Activated CD8-positive, alpha-beta T cell treated with anti-CD3 and anti-CD28 coated beads for 36 hours (primary cell): ENCODE measurements at places on chromosomes 6 and 20. TPM values are rescaled to one million over a fixed set of nuclear protein-coding genes. Genes with fewer than 3 reads are reported as not detected.

FAM209B gene
- total RNA-seq = 1.0 TPM

GRCh38 chr20:12644461-12644860, 364.3 kb upstream of the SPTLC3 start:
- no peak for DNase-seq
- no peaks in the 10 kb centered on the region for H3K27me3 ChIP-seq
- no peak overlapping the region for H3K4me3 ChIP-seq
- H3K4me1 ChIP-seq = no peaks in the 10 kb centered on the region

- peak overlapping the region; percentile 46 for H3K27ac ChIP-seq
- peak; percentile 78 for DNase-seq
- no peaks in the 10 kb centered on the region for H3K36me3 ChIP-seq
These were observed 2.1 kb downstream of the SALL4 start for GRCh38 chr20:51800060-51800871.

DNA sequence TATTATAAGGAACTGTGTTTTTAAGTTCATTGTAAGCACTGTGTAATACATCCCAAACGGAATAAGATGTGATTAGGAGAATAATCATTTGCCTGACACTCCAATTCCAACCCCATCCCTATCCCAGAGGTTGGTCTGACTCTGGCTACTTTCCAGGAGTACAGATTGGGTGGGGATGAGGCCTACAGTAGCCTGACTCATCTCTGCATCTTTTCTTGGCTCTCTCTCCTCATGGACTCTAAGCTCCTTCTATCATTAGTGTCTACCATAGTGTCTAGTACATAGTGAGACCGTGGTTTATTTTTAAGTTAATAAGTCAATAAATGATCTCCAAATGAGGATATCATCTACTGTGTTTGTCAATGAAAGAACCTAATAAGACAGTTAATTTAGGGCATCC, 92.2 kb upstream of the CNKSR3 start:
- DNase-seq = no peak
- no peak overlapping the region for H3K27ac ChIP-seq
- peaks cover 40% of the 10 kb centered on the region for H3K4me1 ChIP-seq
- no peak overlapping the region for H3K4me3 ChIP-seq
- no peaks in the 10 kb centered on the region for H3K27me3 ChIP-seq

- peak; percentile 43 for DNase-seq
- peaks cover 51% of the 10 kb centered on the region for H3K4me1 ChIP-seq
- peak overlapping the region; percentile 100 for H3K4me3 ChIP-seq
- peaks cover 77% of the 10 kb centered on the region for H3K36me3 ChIP-seq
These were observed 1.2 kb upstream of the ZNFX1 start for GRCh38 chr20:49278818-49279676.

DNA sequence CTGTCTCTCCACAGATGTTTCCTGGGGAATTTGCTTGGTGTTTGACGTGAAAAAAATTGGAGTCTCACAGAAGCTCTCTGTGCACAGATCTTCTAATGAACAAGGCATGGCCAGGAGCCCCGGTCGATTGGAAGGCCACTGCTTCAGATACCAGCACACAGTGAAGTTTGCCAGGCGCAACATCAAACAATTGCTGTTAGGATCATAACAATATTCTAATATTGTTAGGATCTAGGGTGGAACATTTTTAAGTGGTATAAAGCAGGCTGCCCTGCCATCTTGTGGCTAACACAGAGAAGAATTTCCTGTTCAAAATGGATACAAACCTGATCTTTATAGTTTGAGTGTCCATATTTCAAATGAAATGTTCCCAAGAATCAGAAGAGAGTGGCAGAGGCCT, 64.1 kb downstream of the C6orf118 start:
- H3K4me1 ChIP-seq = no peaks in the 10 kb centered on the region
- no peak overlapping the region for H3K27ac ChIP-seq
- H3K36me3 ChIP-seq = no peaks in the 10 kb centered on the region
- no peak overlapping the region for H3K4me3 ChIP-seq
- H3K27me3 ChIP-seq = no peaks in the 10 kb centered on the region
- DNase-seq = no peak

KCNK15 gene
- 0.25 TPM for total RNA-seq

GRCh38 chr20:47201074-47201730, 155.3 kb downstream of the ZMYND8 start:
- H3K27me3 ChIP-seq = no peaks in the 10 kb centered on the region
- peaks cover 18% of the 10 kb centered on the region for H3K4me1 ChIP-seq
- no peaks in the 10 kb centered on the region for H3K36me3 ChIP-seq
- H3K27ac ChIP-seq = no peak overlapping the region
